ENCODE measurements at places on chromosomes 5 and 9.

DNA sequence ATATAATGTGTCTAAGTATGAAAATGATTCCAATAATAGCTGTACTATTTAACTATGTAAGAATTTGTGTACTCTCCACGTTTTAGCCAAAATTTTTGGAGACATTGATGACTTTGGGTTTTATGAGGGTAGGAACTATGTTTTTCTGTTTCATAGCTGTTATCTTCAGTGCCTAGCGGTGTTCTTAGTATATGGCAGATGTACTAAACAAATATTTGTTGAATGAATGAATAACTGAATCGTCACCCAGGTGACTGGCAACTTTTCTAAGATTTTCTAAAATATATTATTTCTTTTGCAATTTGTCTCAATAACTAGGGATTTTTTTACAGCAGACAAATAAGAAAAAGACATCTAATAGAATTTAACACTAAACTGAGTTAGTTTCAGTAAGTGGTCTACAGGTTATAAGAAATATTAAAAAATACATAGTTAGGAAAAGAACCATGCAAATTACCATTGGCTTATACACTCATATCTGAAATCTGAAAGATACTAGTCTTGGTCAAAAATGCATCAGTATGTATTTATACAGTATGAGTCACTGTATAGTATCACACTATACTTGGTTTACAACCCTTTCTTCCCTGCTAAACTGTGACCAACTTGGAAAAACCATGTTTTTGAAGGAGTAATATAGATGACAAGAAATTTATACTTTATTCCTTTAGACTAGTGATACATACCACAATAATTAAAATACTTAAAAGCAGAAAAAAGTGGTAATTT, 10.5 kb upstream of the ERCC6L2 start:
- no peak for DNase-seq

DNA sequence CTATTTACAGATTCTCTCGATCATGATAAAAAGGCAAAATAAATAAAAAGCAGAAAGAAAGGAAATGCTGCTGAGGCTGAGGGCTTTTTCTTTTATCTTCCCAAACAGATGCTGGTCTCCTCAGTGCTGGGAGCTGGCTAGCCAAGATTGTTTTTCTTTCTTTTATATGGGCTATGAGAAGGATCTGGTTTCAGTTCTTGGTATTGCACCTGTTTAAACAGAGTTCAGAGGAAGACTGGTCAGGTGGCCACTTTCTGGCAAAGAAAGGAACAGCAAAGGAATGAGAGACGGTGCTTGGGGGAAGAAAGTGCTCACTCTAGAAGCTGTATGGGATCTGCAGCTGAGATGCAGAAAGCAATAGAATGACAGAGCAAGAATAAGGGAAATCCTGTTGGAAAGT, 88.9 kb downstream of the SLF1 start:
- DNase-seq, result no peak

GRCh38 chr5:180790020-180790419, 12.6 kb downstream of the MGAT1 start:
- no peak for DNase-seq

GRCh38 chr9:81427870-81428269, 261.5 kb downstream of the TLE1 start:
- DNase-seq, result no peak

GRCh38 chr5:43019291-43019613, 20.9 kb downstream of the ANXA2R start:
- no peak for DNase-seq

DNA sequence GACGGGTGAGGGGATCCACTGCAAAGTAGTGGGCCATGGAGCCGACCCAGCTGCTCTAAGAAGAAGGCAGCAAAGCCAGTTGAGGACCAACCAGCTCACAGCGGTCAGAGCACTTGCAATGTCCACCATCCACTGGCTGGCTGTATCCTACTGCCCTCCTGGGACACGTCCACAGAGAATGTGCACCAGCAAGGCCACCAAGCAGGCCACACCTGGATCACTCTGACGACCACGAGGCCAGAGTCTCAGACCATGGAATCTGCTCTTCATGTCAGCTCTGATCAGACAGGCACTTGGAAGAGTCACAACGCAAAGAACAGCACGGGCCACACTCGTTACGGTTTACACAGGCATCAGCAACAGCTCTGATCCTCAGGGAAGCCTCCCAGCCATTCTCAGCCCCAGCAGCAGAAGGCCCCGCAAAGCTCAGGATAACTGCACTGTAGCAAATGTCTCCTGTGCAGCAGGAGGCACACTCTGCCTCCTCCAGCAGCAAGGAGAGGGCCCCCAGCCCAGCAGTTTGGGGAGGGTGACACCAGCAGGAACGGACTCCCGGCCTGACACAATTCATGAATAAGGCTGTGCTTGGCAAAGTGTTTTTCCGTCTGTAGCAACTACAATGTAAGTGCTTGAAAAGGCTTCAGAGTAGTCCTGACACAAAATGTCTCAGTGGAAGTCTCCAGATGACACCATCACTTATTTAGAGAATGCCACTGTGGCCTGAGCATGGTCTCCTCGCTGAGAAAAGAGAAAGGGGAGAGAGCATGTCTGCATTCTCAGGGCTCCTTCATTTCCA, 15.7 kb downstream of the SEMA4D start:
- DNase-seq, result no peak

DNA sequence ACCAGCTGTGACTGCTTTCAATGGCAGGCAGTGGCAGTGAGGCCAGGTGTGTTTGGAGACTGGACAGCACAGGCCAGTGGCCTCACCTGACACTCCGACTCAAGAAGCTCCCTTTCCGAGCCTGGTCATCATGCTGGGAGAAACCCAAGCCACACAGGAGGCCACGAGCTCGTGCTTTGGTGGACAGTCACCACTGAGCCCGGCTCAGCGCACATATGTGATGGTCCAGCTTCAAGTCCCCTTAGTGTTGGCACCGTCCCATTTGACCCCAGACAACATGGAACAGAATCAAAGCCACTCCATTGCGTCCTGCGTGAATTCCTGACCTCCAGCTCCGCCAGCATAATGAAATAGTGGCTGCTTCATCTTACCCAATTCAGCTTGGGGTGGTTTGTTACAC, 64.0 kb upstream of the PPP1R26 start:
- no peak for DNase-seq
